CD4-positive, alpha-beta T cell (primary cell): ENCODE measurements at places on chromosomes 11 and 22.

DNA sequence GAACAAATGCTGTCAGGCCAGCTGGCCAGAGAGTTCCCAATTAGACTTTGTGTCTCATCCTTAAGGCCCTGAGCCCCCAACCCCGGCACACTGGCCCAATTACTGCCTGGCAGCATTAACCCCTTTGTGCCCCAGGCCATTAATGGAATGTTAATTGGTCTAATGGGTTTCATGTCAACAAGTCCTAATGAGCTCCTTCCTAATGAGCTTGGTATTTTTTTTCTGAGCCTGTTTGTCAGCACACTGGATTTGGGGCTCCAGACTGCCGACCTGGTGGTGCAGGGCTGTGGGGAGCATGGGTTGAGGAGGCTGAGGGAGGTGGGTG is 148.8 kb downstream of the FEZ1 start:
- DNase-seq = no peak

DNA sequence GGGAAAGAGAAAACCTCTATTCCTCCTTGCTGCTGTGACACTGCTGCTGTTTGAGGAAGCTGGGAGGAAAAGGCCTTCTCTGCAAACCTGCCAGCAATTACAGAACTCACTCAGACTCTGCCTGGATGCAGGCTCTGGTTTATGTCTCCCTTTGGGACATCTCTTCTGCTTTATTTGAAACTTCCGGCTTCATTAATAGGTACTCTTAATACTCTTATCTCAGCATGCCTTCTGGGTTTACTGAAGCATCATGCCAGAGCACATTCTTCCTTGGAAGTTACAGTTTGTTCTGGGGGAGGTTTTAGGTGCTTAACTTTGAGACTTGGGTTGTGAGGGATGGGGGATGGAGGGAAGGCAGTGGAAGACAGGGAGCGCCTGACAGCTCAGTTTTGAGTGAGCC is 79.9 kb downstream of the NAV2 start:
- DNase-seq = no peak

DNA sequence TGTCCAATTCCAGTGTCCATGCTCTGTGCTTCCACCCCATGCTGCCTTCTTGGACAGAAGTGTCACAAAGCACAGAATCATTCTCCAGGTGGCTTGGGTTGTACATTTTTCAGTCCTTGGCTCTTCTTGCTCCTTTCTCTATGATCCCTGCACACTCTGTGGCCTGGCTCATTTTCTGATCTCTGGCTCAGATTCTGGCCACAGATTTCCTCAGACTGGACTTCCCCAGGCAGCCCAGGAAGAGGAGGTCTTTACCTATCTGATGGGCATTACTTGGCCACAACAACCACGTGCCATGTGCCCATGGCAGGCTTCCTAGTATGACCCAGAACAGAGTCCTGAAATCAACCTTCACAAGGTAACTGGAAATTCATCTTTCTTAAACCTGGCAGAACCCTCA is 27.2 kb downstream of the SYTL2 start:
- no peak for DNase-seq

DNA sequence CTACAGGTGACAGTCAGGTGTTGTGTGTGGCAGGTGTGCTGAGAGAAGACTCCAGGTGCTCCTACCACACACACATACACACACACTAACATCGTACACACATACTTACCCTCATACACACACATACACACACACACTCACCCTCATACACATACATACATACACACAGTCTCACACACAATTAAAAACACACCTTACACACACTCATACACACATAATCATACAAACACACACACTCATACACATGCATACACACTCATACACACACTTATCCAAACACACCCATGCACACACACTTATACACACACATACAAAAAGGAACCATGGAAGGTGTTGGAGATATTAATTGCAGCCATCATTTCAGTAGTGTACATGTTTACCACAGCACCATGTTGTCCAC is 4.6 kb downstream of the KRTAP5-3 start:
- DNase-seq = no peak

DNA sequence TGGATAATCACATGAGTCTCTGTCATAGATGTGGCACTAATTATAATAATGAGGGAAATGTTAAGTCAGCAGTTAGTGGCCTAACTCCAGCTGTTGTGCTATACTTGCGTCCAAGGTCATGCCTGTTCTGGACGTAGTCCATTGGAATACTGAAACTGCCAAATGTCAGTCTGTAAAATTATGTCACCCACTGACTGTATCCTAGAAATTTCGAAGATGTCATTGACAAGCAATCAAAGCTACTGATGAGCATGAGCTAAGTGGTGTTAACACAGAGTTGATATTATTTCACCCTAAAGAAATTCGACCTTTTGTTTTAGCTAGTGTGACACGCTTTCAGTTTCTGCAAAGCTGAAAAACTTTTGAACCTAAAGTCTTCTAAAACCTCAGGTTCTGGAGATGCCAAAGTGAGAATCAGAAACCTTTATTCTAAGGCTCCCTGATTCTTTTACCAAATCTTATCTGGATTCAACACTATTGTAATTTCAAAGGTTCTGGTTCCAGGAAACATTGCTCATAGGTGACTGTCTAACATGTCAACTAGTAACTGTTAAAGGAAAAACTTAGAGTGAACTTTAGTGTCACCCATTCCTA is 14.9 kb upstream of the ME3 start:
- no peak for DNase-seq

DNA sequence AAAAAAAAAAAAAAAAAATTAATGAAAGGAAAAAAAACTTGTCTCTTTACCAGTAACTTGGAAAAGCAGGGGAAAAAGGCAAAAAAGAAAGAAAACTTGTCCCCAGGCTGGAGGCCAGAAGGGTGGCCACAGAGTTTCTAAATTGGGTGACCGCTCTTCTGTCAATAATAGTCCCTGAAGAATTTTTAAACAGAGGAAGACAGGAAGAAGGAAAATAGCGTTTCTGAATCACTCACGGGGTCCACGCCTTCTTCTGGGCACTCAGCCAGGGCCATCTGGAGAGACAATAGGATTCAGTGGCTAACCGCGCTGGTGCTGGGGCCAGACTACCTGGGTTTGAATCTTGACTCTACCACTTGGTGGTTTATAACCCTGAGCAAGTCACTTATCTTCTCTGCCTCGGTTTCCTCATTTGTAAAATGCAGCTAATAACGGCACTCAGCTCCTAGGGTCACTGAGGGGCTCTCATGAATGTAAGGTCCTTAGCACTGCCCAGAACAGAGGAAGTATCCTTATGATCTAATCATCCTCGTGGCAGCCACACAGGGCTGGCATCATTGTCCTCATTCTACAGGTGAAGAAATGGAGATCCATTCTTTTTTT is 7.0 kb downstream of the C11orf86 start:
- DNase-seq = no peak

DNA sequence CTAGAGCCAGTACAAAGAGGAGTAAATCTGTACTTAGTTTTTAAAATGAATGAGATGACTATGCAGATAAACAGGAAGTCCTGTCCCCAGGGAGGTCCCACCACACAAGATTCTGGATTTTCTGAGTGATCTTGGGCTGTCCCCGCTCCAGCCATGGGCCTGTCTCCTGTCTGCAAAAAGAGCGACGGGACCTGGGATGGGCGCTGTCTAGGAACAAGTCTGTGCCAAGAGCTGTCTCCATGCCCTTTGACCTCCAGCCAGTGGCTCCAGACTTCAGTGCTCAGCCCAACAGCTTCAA is 6.0 kb downstream of the CSNK1E start:
- DNase-seq = no peak
